Myocyte (in vitro differentiated cells): ENCODE measurements at places on chromosomes 4 and X. TPM values are rescaled to one million over a fixed set of nuclear protein-coding genes. Genes with fewer than 3 reads are reported as not detected.

DNA sequence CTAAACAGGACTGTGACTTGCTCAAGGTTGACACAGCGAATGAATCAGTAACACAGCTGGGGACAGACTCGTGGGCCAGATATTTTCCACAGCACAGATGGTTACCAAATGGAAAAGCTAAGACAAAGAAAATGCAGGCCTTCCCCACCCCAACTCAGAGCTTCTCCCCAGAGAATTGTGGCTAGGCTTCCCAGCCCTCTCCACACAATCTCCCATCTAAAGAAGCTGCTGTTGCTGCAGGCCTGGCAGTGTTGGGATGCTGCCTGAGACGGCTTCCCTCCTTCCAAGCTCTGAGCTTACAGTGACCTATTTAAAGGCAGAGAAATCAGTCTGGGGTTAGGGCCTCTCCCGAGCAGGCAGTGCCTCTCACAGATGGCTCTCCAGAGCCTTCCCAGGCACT lies 46.5 kb upstream of the PGRMC1 start:
- peak; percentile 62 for DNase-seq

DNA sequence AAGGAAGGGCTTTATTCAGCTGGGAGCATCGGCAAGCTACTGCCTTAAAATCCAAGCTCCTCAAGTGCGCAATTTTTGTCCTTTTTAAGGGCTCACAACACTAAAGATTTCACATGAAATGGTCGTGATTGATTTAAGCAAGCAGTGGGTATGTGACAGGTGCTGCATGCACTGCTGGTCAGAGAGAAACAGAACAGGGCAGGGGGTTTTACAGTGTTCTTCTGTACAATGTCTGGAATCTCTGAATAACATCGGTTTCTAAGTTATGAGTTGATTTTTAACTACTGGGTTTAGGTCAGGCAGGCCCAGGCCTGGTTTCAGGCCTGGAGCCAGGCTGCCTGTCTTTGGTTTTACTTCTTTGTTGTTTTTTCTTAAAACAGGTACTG lies 6.0 kb downstream of the UGT2B17 start:
- no peak for DNase-seq

- DNase-seq = no peak
Observed at GRCh38 chrX:49278081-49278480, 8.5 kb downstream of the PPP1R3F start.

- DNase-seq = no peak
Observed at GRCh38 chr4:164383058-164383357, 370.9 kb upstream of the SMIM31 start.

- no peak for DNase-seq
Observed at GRCh38 chrX:111047575-111047974, 48.4 kb upstream of the PAK3 start.

DNA sequence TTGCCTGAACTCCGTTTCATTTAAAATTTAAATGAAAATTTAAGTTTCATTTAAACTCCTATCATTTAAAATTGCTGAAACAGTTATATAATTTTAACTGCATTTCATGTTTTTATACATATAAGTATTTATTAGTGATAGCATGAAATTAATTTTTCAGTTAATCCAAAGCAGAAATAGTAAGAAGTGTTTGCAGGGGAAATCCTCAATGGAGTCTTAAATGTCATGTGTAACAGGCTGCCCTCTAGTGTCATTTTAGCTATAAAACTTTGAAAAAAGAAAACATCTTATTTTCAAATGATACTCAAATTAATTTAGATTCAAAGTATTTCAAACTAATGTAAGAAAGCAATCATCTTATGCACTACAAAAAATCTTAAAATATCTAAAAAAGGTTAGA lies 27.2 kb downstream of the TAPT1 start:
- peak; percentile 30 for DNase-seq

DNA sequence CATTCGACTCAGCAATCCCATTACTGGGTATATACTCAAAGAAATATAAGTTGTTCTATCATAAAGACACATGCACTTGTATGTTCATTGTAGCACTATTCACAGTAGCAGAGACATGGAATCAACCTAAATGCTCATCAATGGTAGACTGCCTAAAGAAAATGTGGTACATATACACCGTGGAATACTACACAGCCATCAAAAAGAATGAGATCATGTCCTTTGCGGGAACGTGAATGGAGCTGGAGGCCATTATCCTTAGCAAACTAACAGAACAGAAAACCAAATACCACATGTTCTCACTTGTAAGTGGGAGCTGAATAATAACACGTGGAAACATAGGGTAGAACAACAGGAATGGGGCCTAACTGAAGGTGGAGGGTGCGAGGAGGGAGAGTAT lies 44.9 kb downstream of the TMEM131L start:
- DNase-seq = no peak

DNA sequence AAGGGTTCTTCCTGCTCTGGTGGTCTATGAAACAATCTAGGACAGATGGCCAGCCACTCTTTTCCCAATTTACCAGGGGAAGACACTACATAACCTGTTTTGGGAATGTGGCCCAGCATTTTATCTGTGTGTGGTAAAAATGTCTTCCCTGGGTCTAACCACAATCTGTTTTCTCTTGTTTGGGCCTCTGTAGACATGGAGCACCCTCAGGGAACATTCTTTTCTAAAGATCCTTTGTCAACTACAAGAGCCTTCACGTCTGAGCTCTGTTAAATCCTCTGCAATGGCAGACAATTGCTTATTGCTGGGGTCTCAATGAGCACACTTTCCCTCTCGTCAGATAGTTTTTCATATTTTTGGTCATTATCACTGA lies 35.5 kb downstream of the PLAC1 start:
- peak; percentile 65 for DNase-seq

- no peak for DNase-seq
Observed at GRCh38 chr4:1238676-1239000, 10.3 kb downstream of the CTBP1 start.

- no peak for DNase-seq
Observed at GRCh38 chrX:15825936-15826335, 28.7 kb downstream of the AP1S2 start.

DNA sequence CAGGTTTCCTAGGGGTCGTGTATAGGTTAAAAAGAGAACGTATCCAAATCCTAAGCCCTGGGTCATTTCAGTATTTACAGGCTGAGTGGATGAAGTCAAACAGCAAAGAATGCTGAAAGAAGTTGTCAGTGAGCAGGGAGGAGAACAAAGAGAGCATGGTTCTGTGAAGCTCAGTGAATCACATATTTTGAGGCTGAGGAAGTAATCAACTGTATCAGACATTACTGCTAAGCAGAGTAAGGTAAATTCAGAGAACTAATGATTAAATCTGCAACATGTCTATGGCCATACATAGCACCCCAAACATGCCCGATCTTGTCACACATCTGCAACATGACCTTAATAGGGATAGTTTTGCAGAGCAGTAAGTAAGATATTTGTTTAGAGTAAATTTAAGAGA lies 1130.3 kb downstream of the RAPGEF2 start:
- DNase-seq = no peak

GRCh38 chr4:89299153-89299791 lies 8.3 kb downstream of the GPRIN3 start:
- no peak for DNase-seq

- DNase-seq = no peak
Observed at GRCh38 chr4:56240554-56241174, 146.6 kb downstream of the AASDH start.

Gene NEXMIF
- total RNA-seq = under 0.01 TPM in 1 of 2 replicates, not detected in the other

Gene EVC
- 74.5 and 82.9 TPM in 2 replicates for total RNA-seq

Gene RNF128
- total RNA-seq = 0.53 and 1.4 TPM in 2 replicates

Gene NAAA
- 41.4 and 49.4 TPM in 2 replicates for total RNA-seq

Gene PWWP3B
- 37.8 and 39.5 TPM in 2 replicates for total RNA-seq

Gene SMARCA1
- 55.8 and 58.7 TPM in 2 replicates for total RNA-seq

Gene PRKG2
- 0.32 TPM in 1 of 2 replicates, not detected in the other for total RNA-seq

Gene FGF2
- 5.8 and 6.2 TPM in 2 replicates for total RNA-seq

Gene TRIM60
- not detected in 2 replicates for total RNA-seq

Gene CTAG2
- total RNA-seq = not detected in 2 replicates

Gene CT45A10
- not detected in 2 replicates for total RNA-seq

Gene PRR32
- total RNA-seq = 0.26 TPM in 1 of 2 replicates, not detected in the other

Gene NIPAL1
- total RNA-seq = 0.27 and 3.1 TPM in 2 replicates

Gene CORIN
- total RNA-seq = 1.5 and 1.6 TPM in 2 replicates
